ENCODE measurements at places on chromosomes 4 and X.

- no peak for DNase-seq
Measured at GRCh38 chr4:110989125-110989524, 366.2 kb upstream of the PITX2 start.

DNA sequence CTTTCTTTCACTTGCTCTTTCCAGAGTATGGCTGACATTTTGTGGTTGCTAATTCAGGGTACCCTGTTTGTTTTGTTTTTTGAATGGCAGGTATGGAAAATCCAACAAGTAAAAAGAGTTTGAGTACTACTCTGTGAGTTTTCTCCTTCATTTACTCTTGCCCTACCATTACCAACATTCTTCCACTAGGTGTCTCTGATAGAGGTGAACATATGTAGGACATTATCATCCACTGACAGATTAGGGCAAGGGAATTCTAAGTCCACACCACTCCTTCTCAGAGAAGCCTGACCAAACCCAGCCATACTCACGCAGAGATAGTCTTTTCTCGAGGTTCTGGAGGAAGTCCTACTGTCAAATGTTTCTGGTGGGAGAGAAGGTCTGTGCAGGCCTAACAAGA lies 36.7 kb upstream of the HDAC8 start:
- DNase-seq, result no peak

DNA sequence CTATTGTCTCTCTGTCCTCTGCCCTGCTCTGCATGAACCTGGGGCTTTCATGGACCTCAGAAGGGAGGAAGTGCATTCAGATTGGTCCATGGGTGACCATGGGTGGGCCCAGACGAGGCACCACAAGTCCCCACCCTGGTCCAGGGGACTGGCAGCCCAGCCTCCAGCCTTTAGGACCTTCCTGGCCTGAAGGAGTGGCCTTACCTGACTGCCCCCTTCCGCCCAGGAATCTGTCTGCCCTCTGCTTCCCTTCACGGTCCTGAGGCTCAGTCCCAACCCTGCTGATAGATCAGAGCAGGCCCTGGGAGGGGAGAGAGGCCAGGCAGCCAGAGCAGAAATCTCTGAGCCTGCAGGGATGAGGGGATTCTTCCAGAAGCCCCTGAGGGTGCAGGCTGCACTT lies 455.4 kb downstream of the PCDH18 start:
- DNase-seq, result no peak

GRCh38 chrX:39459952-39460351 lies 637.8 kb downstream of the BCOR start:
- DNase-seq, result no peak

- DNase-seq, result no peak
Measured at GRCh38 chrX:44747969-44748368, 95.9 kb upstream of the DUSP21 start.

DNA sequence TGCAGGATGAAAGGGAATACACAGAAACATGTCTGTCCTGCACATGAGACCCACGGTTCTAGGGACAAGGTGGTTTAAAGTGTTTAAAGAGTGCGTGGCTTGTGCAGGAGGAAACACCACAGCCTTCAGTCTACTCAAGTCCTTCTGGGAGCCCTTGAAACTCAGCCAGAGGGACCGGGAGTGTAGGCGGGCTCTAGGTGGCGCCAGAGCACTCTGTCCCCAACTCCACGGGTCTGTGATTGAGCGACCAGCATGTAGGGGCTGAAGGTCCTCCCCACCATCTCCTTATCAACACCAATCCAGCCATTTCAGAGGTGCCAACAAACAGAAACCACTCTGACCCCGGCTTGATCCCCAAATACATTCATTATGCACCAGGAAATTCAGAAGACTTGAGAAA lies 82.0 kb upstream of the CLDN34 start:
- peak; percentile 62 for DNase-seq

GRCh38 chr4:48543796-48544195 lies 53.7 kb downstream of the ZAR1 start:
- no peak for DNase-seq

DNA sequence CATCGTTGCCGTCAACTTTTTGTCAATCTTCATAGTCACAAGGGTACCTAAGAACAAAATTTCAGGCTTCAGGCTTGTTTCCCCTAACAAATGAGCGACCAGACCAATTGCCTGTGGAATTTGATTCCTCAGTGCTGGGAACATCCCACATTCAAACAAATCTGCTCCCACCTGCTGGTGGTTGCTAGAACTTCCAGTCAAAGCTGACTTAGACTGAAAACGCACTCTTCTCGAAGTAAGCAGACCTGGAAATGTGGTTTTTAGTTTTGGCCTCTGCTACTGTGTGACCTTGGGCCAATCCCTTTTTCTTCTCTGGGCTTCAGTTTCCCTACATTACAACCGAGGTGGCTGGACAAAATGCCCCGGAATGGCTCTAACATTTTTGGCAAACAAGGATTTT lies 1.8 kb upstream of the GABRQ start:
- peak; percentile 74 for DNase-seq

DNA sequence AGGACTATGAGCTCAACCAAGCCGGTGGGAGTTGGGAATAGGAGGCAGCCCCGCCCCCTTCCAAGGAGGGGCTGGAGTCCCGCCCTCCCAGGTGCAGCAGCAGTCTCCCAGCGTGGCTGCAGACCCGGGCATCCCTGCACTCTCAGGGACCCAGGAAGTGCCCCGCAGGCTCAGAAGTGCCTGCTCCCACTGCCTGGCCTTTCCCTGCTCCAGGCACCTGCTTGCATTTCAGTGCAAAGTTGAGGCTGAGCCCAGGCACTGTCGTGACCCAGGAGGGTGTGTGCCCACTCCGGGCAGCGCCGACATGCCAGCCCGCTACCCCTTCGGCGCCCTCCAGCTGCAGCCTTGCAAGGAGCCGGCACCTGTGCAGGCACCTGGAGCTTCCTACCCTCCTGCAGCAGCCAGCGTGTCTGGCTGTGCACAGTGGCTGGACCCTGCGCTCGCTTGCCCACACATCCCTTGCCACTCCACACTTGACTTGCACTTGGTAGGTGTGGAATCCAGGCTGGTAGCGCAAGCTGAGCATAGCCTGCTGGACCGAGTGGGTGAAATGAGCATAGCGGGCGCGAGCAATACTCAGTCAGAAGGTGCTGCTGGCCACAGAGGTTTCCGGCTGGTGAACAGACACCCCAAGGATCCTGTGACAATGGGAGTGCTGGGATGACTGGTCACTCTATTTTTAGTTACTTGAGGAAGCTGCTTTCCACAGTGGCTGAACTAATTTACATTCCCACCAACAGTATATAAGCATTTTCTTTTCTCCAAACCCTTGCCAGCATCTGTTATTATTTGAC lies 236.3 kb downstream of the PCDH10 start:
- no peak for DNase-seq

DNA sequence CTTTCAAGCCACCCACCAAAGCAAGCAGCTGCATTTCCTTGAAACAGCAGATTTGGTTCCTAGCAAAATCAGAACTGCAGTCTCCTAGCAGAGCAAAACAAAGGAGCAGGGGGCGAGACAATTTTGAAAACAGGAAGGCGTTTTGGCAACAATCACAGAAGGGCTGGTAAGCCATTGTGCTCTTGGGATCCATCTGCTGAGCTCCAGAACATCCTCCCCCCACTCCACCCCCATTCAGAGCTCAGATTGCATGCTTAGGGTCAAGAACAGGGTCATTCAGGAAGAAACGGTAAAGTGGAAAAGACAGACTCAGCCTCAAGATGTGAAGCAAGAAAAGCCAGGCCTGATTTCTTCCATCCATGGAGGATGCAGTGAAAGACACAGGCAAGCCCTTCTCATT lies 7.6 kb upstream of the PCDH19 start:
- DNase-seq, result no peak
